ENCODE measurements at places on chromosomes 13 and 19.

- no peak for DNase-seq
Measured at GRCh38 chr19:32067685-32068084, 277.7 kb upstream of the ZNF507 start.

GRCh38 chr19:42563352-42564210, 31.1 kb downstream of the CEACAM8 start:
- DNase-seq = no peak

GRCh38 chr13:89925107-89925506, 1422.4 kb upstream of the MIR17HG start:
- no peak for DNase-seq

DNA sequence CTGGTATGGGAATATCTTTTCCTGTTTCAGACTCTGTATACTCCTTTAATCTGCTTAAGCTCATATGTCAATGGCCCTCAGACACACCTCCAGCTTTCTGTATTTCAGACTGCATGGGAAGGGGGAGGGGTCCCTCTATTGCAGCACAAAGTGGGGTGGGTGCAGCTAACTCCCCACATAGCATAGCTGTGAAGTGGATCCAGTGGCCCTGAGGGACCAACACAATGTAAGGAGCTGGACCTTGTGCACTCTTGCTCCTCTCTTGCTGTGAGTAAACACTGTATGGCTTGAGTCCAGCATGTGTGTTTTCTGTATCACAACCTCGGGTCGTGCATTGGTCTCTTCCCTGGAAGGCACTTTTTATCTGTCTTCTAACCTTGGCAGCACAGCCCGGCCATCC, 669.9 kb downstream of the PCDH9 start:
- no peak for DNase-seq

DNA sequence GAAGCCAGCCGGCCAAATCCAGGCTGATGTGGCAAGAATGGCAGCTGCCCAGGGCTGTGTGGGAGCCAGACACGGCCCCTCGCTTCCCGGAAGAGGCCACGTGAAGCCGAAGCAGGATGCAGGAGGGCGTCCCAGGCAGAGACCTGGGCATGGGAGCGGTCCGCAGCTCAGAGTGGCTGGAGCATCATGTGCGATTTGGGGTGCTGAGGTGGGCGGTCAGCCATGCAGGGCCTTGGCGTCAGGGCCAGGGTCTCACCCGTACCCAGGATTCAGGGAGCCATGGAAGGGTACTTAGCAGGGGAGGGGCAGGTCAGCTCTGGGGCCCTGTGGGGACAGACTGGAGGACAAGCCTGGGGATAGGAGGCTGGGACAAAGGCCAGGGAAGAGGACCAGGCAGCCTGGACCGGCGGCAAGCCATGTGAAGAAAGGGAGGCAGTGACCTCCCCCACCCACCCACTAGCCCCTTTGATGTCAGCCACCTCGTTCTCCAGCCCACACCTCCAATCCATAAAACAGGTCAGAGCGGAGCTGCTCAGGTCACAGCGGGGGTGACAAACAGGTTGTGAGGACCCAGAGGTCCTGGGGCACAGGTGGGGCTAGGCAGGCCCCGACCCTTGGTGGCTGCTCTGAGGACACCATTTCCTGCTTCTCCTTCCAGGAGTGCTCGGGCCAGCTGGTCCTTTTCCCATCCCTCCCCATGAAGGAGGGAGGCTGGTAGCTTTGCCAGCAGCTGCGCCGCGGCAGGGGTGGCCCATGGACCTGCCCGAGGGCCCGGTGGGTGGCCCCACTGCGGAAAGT, 2.3 kb downstream of the KASH5 start:
- DNase-seq = no peak

DNA sequence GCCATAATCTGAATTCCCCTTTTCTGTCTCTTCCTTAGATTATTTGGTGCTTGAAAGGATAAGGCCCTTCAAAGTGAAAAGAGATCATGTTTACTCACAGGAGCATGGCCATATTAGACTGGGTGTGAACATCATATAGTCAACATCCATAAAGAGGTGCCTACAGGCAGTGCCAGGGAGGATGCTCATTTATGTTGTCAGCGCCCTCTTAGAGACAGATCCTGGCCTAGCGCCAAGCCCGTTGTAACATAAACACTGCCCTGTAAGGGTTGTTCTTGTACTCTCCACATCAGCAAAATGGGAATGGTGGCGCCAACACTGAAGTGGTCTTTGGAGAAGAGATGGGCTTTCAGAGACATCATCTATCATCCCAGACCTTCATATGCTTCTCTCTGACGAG, 16.1 kb downstream of the PCDH8 start:
- DNase-seq = no peak

GRCh38 chr19:29295285-29295684, 82.3 kb upstream of the UQCRFS1 start:
- DNase-seq = no peak

GRCh38 chr19:10718205-10719196, 622 bp downstream of the DNM2 start:
- DNase-seq = peak; percentile 31

DNA sequence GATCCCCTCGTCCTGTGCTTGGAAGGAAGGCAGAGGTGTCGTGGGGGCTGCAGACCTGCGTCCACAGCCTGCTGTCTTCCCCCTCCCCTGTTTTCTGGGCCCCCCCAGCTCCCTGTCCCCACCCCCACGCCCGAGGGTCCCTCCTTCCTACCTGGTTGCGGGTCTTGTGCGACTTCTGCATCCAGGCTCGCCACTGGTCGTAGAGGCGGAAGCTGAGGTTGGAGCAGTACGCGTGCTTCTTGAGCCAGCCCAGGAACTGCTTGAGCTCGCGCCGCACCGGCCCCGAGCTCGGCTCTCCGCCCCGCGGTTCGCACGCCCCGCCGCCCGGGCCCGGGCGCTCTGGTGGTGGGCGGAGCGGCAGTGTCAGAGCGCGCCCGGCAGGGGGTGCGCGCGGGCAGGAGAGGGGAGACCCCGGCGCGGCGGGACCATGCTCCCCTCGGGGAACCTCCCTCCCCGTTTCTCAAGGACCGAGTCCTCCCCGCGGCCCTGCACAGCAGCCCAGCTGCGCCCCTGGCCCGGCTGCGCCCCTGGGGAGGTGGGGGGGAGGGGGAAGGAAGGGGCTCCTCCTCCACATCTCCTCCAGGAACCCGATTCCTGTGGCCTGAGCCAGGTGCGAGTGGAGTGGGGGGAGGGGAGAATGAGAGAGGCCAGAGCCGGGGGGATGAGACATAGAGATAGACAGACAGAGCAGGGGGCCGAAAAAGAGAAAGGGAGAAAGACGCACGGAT, 5.7 kb downstream of the REX1BD start:
- peak; percentile 65 for DNase-seq

- DNase-seq = no peak
Measured at GRCh38 chr13:27461940-27462584, 11.7 kb upstream of the MTIF3 start.

GRCh38 chr19:44782729-44783128, 5.0 kb downstream of the CBLC start:
- no peak for DNase-seq

DNA sequence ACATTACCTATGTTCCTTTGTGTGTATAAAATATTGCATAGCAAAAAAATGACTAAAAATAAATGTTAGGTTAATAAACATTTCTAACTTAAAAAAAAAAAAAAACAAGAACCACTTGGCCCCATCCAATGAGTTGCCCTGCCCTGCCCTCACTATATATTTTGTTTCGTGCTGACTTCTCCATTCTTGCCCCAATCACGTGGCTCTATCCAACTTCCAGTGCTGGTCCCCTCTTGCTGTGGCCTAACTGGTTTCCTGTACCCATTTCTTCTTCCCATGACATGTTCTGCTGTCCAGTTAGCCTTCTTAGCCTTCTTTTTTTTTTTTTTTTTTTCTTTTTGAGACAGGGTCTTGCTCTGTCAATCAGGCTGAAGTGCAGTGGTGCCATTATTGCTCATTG, 151.6 kb downstream of the FOXO1 start:
- DNase-seq = no peak

DNA sequence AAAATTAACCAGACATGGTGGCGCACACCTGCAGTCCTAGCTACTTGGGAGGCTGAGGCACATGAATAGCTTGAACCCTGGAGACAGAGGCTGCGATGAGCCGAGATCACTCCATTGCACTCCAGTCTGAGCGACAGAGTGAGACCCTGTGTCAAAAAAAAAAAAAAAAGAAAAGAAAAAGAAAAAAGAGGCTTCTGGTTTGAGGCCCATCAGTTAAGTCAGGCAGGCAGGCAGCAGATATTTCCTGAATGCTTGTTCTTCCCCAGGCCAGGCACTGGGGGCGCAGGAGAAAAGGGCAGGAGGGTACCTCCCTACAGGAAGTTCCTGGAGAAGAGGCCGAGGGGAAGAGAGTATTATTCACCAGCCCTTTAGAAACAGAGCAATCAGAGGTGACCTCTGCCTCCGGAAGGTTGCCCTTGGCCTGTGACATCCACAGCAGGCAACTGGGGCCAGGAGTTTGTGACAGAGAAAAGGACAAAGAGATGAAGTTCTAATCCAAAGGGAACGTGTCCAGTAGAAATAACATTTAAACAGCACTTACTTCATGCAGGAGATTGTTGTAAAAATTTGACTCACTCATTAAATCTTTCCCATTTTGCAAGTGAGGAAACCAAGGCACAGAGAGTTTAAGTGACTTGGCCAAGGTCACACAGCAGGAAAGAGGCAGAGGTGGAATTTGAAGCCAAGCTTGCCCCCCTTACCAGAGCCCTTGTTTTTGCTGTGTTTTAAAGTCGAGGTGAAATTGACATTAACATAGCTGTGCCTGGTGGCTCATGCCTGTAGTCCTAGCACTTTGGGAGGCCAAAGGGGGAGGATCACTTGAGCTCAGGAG, 4.3 kb upstream of the RLN3 start:
- DNase-seq = no peak

GRCh38 chr13:48492470-48493065, 40.3 kb downstream of the RCBTB2 start:
- DNase-seq = peak; percentile 47

GRCh38 chr13:94346261-94347019, 133.0 kb downstream of the DCT start:
- DNase-seq = no peak

DNA sequence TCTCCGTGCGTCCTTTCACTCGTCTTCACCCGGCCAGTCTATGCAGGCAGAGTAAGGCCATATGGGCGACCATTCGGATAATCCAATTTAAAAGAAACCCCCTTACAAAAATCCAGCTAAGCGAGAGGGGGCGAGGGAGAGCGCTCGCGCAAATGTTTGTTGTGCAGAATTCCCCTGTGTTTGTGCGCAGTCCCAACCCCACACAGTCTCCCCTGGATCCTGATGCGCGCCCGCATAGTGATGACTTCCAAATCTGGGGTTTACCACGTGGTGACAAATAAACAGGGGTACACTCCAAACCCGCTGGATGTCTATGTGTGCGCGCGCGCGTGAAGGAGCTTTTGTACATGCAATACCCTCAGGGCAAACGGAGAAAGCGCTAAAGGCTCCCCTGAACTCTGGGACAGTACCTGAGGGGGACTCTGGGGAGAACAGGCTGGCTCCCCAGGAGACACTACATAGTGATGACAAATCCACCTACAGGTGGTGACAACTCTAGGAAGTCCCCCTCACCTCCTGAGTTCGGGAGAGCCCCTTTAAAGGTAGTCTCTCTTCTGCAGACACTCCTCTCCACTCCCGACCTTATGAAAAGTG, 8.5 kb downstream of the SOX21 start:
- DNase-seq = no peak

DNA sequence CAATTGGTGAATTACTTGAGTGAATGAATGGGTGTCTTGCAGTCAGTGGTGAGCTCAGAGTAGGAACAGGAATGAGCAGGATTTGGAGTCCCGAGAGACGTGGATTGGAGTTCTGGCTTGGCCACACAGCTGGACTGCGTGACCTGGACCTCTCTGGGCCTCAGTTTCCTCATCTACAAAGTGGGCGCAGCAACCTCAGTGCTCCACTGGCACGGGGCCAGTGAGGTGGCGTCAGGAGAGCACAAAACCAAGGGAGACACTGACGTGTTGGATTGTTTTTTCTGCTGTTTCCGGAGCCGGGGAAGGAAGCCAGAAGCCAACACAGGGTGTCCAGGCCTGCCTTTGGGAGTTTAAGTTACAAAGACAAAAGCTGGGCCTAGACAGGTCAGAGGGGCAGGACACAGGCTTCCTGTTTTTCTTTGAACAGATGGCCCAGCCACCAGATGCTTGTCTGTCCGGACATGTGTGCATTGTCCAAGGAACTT, 6.5 kb upstream of the DOCK6 start:
- DNase-seq = no peak

GRCh38 chr13:34230271-34230670, 412.3 kb downstream of the RFC3 start:
- no peak for DNase-seq

GRCh38 chr13:110314516-110315245, 7.6 kb downstream of the COL4A2 start:
- DNase-seq = no peak

- no peak for DNase-seq
Measured at GRCh38 chr19:13079542-13079986, 23.1 kb downstream of the LYL1 start.

GRCh38 chr13:106656186-106656585, 88.2 kb upstream of the ARGLU1 start:
- DNase-seq = no peak

DNA sequence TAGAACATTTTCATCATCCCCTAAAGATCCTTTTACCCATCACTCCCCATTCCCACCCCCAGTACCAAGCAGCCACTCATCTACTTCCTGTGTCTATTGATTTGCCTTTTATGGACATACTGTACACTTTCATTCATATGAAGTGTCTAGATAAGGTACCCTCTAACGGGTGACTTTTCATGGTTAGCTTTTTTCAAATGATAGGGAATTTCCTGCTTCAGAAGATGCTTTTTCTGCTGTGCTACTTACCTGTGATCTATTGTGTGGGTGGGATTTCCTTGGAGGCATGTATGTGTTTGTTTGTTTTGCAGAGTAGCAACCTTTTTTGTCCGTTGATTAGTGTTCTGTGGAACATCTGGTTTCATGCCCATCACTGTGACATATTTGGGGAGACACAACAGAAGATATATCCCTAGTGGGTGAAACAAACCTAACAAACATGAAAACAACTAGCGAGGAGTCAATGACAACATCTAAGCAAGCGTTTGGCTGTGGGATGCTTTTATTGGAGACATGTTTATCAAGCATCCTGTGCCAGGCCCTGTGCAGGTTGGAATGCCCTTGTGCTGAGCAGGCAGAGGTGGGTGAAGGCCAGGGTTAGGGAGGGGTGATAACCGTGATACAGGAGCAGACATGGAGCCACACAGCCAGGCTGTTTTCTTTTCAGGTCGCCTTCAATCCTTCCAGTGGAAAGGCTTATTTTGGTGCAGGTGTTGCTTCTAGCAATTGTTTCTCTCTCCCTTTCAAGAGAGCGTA, 17.6 kb downstream of the SPINT2 start:
- no peak for DNase-seq

GRCh38 chr19:13089139-13089856, 13.4 kb downstream of the LYL1 start:
- no peak for DNase-seq
